Activated T-cell treated with anti-CD3 and anti-CD28 coated beads, Interleukin-2, amount 50 U/mL, for 4 hours (primary cell): ENCODE measurements at places on chromosomes 11 and 22.

DNA sequence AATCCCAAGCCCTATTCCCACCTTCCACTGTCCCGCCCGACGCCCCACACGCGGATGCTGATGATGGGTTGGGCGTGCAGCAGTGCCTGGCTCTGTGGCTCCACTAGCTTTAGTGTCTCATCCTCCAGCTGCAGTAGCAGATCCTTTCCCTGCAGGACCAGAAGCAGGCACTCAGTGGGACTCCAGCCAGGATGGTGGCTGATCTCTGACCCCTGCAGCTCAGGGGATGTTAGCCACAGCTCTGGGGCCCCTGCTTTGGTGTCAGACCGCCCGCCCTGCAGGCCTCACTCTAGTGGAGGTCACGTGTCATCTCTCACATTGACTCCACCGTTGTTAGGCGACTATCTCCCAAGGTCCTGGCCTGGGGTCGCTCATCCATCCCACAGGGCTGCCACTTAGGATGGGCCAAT, 11.8 kb downstream of the SMPD1 start:
- DNase-seq = no peak

DNA sequence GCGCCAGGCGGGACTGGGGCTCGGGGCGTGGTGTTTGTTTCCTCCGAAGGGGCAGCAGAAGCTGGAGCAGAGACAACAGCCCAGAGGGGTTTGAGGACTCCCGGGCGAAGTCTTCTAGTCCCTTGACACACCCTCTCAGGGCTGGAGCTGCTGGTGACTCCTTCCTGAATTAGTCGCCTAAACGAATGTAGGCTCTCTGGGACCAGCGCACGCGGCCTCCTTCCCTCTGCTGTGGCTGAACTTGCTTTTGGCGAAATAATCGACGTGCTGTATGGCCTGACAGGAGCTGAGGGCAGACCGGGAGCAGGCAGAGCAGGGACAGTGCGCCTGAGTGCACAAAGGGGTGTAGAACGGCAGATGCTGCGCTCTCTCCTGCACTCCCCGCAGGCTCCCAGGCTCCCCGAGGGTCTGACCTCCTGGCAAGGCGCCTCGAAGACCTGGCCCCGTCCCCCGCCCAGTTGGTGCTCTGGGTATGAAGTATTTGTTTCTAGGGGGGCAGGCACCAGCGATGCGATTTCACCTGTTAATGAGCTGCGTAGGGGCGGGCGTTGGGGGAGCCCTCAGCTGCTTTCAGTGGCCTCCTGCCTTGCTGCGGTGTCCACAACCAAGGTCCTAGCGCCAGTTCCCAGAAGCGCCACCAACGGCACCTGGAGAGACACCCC, 5.3 kb downstream of the SLC17A6 start:
- no peak for DNase-seq

GRCh38 chr11:111944651-111945051, 7.5 kb downstream of the DIXDC1 start:
- no peak for DNase-seq

GRCh38 chr11:69801513-69802335, 17.5 kb downstream of the FGF3 start:
- peak; percentile 14 for DNase-seq

DNA sequence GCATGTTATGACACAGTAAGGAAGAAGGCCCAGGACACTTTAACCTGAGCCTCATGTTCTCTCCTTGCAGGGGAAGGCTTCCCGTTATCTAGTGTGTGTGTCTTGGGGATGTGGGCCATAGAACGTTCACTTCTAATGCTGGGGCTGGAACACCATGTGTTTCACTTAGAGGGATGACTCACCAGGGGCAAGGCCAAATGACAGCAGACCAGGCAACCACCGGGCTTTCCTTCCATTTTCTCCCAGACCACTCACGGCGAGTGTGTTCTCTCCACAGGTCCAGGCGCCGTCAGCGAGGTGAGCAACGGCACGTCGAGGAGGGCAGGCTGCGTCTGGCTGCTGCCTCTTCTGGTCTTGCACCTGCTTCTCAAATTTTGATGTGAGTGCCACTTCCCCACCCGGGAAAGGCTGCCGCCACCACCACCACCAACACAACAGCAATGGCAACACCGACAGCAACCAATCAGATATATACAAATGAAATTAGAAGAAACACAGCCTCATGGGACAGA, 964.4 kb downstream of the NTM start:
- no peak for DNase-seq

DNA sequence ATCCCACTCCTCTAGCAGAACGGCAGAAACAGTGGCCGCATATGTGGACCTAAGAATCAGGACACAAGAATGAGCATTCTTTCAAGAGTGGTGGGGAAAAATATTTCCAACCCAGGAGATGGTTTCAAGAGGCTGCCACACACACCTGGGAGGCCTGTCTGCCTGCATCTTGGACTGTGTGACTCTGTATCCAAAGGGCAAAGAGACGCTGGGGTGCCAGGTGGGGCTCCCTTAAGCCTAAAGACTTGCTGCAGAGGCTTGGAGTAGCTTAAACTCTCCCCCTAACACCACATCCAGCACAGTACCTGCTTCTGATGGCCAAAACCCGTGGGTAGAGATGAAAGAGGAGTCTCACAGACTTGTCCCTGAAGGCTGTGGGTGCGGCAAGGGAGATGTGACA, 3.5 kb downstream of the CXCR5 start:
- no peak for DNase-seq

DNA sequence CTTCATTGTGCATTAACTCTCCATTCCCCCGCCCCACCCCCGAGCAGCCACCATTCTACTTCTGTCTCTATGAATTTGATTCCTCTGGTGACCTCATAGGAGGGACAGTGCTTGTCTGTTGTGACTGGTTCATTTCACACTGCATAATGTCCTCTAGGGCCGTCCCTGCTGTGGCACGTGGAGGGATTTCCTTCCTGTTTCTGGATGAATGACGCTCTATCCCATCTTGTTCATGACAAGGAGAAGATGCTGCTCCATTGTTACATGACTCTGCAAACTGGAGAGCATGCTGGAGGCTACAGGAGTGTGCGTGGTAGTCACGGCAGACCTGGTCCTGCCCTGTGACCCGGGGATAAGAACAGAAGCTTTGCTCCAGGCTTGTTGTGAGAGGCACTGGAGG, 61.3 kb downstream of the RTL6 start:
- no peak for DNase-seq

GRCh38 chr11:73210916-73211667, 7.0 kb upstream of the P2RY2 start:
- DNase-seq = no peak

GRCh38 chr11:44531636-44532035, 33.8 kb upstream of the CD82 start:
- DNase-seq = no peak

DNA sequence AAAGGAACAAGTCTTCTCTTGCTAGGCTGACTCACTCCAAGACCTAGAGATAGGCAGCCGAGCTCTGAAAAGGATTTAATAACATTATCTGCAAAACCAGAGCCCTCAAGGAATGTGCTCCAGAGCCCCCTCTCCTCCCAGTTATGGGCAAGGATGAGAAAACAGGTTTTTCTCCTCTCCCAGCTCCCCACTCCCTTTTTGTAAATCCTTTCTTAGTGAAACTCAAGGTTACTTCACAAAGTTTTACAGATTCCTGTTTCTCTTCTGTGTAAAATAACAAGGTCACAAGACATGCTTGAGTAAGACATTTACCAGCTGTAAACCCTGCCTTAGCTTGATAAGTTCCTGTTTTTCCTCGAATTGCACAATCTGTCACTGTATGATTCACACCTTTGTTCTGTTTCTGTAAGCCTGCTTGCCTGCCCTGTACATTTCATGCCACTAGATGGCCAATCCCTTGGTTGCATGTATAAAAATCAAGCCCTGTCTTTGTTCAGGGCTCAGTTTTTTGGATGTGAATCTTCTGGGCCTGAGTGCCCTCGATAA, 489.4 kb downstream of the KCNA4 start:
- no peak for DNase-seq

GRCh38 chr11:114399490-114400215, 658 bp downstream of the C11orf71 start:
- DNase-seq = no peak

- no peak for DNase-seq
These were observed 438.5 kb downstream of the DYNC2H1 start for GRCh38 chr11:103547691-103548090.

GRCh38 chr11:9158898-9159391, 67.5 kb upstream of the SCUBE2 start:
- DNase-seq = no peak

- no peak for DNase-seq
These were observed 8.5 kb downstream of the SERHL2 start for GRCh38 chr22:42562279-42562678.

DNA sequence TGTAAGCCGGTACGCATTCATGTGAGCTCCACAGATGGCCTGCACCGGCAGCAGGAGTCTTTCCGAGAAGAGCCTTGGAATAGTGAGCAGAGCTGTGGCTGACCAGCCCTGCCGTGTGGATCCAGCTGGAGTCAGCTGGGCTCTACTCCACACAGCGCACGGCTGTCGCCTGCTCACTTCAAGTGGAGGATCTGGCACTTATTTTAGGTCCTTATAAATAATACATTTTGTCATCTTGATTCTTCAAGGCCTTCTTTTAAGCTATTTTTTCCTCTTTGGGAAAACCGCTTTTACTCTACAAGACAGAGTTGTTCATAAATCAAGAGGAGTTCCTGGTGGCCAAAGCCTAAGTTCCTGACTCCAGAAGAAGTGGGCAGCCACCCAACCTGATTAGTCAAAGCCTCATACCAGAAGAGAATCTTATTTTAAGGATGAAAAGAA, 93.8 kb downstream of the KCNC1 start:
- DNase-seq = no peak

DNA sequence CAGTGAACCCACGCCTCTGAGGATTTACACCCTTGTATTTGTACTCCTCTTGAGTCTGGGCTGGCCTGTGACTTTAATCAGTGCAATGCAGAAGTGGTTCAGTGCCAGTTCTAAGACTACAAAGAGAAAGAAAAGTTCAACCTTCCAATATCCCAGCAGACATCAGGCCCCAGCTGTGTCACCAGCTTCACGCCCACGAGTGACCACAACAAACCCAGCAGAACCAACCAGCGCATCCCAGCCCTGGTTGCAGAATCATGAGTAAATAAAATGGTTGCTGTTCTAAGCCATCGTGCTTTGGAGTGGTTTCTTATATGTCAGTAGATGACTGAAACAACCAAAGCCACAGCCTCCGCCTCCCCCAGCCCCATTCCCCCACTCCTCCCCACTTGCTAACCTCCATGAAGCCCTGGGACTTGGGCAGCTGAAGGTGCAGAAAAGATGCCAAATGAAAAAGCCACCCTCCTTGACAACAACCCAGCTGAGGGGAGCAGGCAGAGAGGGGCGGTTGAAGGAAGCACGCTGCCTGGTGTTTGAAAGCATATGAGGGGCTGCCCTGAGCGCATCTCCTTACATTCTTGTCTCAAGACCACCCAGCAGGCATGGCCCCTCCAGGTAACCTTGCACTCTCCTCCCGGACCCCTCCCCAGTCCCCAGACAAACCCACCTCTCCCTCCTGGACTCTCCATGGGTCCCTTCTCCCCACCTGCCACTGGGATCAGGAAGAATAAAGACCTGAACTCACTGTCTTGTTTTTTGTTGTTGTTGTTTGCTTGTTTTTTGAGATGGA, 20.9 kb downstream of the TSKU start:
- DNase-seq = peak; percentile 47

GRCh38 chr11:10809373-10810160, 841 bp upstream of the EIF4G2 start:
- DNase-seq = no peak

DNA sequence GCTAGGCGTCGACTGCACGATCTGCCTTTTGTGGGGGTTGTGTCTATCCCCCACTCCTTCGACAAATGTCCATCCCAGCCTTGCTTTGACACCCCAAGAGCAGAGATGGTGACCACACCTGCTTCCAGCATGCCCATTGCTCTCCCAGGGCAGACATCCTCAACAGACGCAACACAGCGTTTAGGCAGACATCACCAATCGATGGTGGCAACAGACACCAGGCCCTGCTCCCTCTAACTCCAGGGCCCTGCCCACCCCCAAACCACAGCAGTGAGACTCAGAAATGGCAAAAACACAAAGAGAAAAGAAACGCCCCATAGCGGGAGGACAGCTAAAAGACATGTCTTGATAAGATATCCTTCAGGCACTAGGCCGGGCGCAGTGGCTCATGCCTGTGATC, 150.9 kb downstream of the CRYBB2 start:
- no peak for DNase-seq

DNA sequence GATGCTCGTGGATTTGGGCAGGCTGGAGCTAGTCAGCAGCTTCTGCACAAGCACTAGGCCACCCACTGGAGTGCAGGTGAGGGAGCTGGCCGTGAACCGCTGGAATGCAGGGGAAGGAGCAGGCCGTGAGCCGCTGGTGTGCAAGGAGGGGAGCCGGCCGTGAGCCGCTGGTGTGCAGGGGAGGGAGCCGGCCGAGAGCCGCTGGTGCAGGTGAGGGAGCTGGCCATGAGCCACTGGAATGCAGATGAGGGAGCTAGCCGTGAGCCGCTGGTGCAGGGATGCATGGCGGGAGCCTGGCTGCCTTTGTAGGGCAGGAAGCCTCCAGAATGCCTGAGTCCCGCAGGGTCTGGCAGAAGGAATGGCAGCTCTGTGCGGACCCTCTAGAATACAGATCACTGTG, 4220.0 kb upstream of the OR11H1 start:
- no peak for DNase-seq

DNA sequence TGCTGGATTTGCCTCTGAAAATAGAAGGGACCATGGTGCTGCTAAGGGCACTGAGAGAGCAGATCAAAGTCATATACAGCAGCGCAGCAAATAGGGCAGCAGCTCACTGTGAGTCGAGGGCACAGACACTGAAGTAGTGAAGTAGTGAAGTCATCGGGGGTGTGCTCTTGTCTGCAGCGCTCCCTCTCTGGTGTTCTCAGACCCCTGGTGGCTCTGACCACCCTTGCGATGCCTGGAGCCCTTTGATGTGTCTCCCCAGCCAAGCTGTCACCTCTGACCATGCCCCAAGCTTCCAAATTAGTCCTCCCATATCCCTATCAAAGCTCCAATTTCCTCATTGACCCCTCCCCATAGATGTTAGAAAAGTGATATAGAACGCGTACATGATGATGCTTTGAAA, 27.7 kb upstream of the EIF3M start:
- DNase-seq = no peak

GRCh38 chr11:73317803-73318202, 9.7 kb downstream of the ARHGEF17 start:
- DNase-seq = no peak

GRCh38 chr11:78370406-78371172, 47.0 kb downstream of the GAB2 start:
- DNase-seq = no peak

- no peak for DNase-seq
These were observed at the start of gene TRIM29 for GRCh38 chr11:120137611-120138521. Gene TRIM29 (minus strand): TSS chr11:120138113. CDS start chr11:120138031, 82 bp downstream.

- no peak for DNase-seq
These were observed 2.4 kb upstream of the TTC36 start for GRCh38 chr11:118524757-118525470.
